Stimulated activated CD4-positive, alpha-beta T cell treated with anti-CD3 and anti-CD28 coated beads, Interleukin-1b, Interleukin-23, amount 100 ng/mL, for 1 hour (primary cell): ENCODE measurements at places on chromosomes 5 and 9.

GRCh38 chr5:135210286-135211055 lies 176.4 kb upstream of the PITX1 start:
- DNase-seq, result no peak

DNA sequence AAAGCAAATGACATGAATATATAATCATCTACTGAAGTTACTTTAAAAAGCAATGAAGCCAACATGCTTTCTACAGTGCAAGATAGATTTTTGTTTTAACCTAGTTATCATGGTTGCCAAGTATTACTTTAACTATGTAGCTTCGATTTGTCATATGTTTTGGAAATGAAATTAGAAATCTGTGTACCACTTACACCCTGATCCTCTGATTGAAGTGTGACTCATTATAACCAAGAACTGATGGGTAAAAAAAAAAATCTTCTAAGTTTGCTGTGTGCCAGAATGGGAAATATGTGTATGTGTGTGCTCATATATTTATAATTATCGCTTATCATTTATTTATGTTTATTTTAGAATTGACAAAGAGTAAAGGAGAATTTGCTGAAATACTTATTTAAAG lies 9.1 kb upstream of the CDC42SE2 start:
- DNase-seq, result no peak

GRCh38 chr5:34703767-34704713 lies 47.9 kb downstream of the RAI14 start:
- no peak for DNase-seq

- DNase-seq, result no peak
Measured at GRCh38 chr5:139914218-139914807, 118.7 kb downstream of the PSD2 start.

DNA sequence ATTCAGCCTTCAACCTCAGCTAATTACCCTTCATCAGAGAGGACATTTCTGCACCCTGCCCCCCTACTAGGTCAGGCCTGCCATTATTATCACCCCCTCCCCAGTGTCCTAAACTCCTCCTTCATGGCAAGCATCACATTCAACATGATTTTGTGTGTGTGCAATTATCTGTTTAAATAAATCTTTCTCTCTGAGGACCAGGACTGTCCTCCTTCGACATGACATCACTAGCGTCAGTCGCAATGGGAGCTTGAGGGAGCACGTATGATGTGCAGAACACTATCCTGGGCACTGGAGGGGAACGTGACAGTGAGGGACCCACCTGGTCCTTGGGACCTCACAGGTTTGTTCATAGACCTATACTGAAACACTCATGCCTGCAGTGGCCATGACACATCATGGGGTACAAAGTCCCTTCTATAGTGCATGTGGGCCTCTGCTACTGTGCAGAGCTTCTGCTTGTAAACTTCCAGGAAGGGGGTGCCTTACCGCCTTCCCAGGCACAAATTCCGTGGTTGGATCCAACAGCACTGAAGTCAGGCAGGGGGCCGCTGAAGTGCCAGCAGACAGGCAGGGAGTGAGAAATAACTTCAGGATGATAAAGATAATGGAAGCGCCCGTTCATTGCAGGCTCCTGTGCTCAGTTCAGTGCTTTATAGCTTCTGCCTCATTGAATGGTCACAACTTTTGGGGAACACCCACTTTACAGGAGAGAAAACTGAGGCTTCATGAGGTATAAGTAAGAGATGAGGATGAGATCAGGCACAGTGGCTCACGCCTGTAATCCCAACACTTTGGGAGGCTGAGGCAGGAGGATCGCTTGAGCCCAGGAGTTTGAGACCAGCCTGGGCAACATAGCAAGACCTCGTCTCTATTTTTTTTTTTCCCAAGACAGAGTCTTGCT lies 36.0 kb upstream of the STXBP1 start:
- no peak for DNase-seq

GRCh38 chr5:99070822-99071221 lies 142.0 kb upstream of the CHD1 start:
- DNase-seq, result no peak

DNA sequence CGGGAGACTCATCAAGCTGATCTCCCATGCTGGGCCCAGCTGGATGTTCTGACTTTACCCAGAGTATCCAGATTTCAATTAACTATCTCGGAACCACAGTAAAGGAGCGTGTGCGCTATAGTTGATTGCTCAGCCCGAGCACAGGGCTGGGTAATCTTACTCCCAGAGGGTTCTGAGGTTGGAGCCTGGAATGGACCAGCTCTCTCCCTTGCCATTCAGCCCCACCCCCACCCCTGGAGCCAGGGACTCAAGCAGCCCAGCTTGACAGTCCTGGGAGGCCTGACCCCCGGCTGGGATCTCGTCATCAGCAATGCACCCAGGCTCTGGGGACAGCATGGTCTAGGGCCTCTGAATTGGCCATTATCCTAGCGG lies 23.7 kb upstream of the PTGES start:
- no peak for DNase-seq

- no peak for DNase-seq
Measured at GRCh38 chr9:108844856-108845255, 10.9 kb downstream of the ACTL7B start.

- DNase-seq, result no peak
Measured at GRCh38 chr9:136675477-136676296, 11.6 kb downstream of the AGPAT2 start.

DNA sequence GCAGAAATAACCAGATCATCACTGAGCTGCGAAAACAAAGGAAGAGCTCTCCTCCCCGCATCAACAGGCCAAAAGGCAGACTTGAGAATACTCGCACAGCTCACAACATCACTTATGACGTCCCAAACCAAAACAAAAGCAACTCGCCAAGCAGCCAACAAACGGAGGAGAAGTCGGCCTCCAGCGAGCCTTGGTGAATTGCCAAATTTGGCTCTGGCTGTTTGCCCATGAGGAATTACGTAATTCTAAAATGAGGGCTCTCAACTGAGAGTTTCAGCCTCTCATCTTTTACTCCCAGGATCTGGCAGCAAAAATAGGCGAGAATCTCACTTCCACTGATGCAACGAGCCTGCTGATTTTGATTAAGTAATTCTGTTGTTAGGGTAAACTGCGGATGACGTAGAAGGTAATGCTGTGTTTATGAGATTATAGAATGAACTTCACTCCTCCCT lies 51.7 kb upstream of the SEMA6A start:
- no peak for DNase-seq

DNA sequence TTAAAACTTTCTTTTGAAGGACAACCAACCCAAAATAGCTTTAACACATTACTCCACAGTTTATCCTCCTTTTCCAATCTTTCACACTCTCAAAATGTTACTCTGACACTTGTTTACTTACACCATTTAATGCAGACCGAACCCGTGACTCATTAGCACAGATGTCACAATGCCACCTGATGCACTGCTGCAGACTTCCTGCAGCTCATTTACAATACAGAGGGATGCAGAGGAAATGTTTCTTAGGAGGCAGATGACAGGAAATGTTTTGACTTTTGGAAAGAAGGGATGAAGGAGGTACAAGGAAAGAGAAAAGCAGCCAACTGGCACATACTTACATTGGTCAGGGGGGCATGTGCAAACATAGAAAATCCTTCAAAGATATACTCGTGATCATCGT lies 39.0 kb downstream of the DROSHA start:
- DNase-seq, result no peak

DNA sequence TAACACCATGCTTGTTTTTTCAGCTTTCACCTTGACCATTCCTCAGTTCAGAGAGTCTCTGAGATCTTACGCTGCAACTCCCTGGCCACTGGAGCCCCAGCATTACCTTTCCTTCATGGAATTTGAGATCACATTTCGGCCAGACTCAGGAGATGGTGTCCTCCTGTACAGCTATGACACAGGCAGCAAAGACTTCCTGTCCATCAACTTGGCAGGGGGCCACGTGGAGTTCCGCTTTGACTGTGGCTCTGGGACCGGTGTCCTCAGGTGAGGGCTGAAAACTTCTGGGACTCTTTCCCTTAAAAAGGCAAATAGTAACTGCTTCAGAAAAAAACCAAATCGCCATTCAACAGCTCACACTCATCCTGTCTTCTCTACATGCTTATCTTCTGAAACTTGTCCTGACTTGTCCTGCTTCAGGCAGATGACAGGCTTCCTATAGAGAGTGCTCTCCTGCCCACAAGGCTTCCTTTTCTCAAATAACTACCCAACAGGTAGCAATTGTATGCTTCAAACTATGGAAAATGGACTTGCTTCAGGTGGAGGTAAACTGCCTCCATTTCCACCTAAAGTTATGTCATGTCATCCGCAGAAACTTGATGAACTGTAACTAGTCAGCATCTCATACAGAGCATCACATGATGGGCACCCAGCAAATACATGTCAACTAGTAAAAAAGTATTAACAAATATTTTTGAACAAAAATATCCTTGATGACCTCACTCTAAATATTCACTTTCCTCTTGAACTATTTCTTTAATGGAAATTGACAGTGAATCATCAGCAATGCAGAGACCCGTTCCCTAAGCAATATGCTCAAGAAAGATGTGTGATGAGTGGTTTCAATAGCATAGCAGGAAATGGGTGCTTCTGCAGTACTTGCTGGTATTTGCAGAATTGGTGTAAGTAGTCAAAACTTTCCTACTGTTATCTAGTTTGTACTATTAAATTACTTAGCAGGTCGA lies 129.2 kb downstream of the LIFR start:
- no peak for DNase-seq

DNA sequence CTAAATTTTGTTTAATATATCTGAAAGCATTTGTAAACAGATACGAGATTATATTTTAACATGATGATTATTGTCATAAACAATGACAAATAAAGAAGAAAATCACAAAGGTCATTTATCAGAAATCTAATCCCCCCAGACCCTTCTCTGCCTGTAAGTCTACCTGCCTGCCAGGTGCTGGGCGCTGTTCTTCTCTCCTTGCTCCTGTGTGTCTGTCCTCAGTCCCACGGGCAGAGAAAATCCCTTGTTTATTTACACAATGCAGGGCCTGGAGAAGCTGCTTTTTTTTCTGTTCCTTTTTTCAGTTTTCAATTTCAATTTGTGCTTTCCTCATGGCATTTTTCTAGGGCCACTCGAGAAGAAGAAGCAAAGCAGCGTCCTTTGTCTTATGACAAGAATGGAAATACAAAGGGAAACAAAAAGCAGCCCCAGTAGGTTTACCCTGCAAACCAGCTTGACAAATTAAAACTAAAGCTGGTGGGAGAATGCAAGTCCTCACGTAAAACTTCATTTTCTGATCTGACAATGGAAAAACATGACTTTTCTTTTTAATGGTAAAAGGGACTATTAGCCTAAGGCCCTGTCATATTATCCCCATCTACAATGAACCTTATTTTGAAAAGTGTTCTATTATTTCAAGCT lies 282.4 kb upstream of the KLF9 start:
- DNase-seq, result no peak

- DNase-seq, result no peak
Measured at GRCh38 chr9:37056046-37056920, 22.2 kb upstream of the PAX5 start.

DNA sequence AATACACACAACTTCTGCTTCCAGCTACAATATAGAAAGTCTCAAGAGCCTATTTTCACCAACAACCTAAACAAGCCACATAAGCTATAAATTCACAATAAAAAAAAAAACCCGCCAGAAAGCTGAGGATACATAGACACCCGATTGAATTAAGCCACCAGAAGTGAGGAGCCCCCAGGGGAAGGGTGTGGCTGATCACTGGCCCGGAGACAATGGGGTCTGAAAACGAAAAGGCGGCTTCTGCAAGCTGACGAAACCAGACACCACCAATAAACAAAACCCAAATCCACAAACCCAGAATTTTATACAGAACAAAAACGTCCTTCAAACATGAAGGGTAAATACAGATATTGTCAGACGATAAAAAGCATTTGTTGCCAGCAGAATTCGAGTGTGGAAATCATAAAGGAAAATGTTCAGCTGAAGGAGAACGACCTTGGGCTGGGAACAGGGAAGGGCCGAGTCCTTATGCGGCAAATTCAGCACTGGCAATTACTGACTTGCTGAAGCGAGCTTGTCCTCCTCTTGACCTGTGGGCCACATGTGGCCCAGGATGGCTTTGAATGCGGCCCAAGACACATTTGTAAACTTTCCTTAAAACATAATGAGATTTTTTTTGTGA lies 39.6 kb upstream of the CEP72 start:
- DNase-seq, result no peak

DNA sequence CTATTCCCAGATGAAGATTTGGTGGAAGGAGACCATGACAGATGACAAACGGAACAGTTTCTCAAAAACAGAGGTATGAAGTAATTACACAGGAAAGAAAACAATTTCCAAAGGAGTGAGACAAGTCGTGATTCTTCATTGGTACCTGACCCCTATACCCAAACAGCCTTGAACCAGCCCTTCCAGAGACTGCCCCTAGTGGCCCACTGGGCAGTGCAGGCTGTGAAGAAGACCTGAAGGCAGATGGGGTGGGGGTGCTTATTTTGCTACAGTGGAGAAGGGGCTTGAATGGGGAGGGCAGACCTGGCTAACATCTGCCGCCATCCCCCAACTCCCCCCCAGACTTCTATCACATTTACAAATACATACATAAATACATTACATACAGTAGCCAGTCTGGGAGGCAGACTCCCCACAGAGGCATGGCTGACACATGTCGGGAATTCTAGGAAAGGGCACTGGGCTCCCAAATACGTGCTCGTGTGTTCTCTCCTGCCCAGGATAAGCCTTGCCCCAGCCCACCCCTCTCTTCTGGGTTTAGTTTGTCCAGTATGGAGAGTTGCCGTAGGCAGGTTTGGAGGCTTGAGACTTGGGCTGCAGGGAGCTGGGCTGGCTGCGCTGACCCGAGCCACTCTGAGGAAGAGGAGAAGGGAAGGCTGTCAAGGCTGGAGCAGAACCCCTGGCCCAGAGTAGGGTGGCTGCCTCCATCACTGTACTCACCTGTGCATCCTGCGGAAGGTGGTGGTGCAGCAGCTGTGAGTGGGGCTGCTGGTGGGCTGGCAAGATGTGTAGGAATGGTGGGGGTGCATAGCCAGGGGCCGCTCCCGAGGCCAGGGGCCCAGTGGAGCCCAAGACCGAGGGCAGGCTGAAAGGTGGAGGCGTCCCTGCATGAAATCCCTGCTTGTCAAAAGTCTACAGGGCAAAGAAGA lies 105.3 kb downstream of the UBE2R2 start:
- DNase-seq, result no peak

DNA sequence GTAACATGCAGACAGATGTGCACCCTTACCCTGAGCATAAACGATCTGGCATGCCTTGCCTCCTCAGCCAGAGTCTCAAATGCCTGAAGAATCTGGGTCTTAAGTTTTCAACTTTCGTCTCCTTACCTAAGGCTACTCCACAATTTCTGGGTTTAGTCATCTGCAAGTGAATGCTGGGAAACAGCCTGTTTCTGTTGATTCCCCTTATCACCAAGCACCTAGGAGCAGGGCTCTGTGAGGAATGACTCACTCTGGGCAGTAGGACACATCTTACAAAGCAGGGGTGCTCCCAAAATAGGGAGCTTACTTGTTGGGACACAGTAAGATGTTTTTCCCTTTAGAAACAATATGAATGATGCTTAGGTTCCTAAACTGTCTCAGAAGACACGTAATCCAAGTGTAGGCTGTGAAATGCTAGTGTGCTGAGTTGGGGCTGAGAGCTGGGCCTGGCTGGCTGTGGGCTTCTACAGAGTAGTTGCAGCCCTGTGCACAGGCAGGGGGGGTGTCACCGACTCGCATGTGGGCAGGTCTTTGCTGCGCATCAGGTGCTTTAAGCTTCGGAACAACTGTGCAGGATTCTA lies 58.0 kb downstream of the DAP start:
- DNase-seq, result no peak

- DNase-seq, result no peak
Measured at GRCh38 chr9:134730761-134731496, 89.3 kb downstream of the COL5A1 start.
